ENCODE measurements at places on chromosomes 6 and 20. TPM values are rescaled to one million over a fixed set of nuclear protein-coding genes. Genes with fewer than 3 reads are reported as not detected.
A peak's percentile ranks its signal among the peaks of the same experiment; 100 is the strongest.

GRCh38 chr6:43150051-43150751 lies 20.9 kb upstream of the SRF start:
- DNase-seq = no peak

- no peak for DNase-seq
Measured at GRCh38 chr6:7541175-7542064, at the start of gene DSP. Gene DSP, plus strand, starts transcription at chr6:7541671. Its CDS starts 245 bp downstream, at chr6:7541916.

- no peak for DNase-seq
Measured at GRCh38 chr6:109103942-109104341, 8.6 kb downstream of the CEP57L1 start.

DNA sequence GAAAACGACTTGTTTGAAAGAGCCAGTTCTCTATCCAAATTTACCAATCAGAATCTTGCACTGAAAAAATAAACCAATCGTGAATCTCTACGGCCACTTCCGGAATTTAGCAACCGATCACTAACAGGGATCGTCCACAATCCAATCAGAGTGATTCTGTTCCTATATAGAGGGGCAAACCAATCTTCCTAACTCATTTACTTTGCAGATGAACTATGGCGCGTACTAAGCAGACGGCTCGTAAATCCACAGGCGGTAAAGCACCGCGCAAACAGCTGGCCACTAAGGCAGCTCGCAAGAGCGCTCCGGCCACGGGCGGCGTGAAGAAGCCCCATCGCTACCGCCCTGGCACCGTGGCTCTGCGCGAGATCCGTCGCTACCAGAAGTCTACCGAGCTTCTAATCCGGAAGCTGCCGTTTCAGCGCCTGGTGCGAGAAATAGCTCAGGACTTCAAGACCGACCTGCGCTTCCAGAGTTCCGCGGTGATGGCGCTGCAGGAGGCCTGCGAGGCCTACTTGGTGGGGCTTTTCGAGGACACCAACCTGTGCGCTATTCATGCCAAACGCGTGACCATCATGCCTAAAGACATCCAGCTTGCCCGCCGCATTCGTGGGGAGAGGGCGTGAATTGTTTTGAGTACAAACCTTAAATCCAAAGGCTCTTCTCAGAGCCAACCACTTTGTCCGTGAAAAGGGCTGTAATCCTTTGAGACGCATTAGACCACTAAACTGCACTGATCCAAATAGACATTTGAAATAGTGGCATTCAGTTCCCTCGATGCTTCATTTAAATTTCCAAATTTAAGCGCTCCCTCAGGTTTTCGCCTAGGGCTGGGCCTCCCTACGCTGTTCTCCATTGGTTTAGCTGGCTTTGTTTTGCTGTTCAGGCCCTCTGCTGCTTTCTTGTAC lies 138.0 kb downstream of the HFE start:
- peak; percentile 98 for DNase-seq

DNA sequence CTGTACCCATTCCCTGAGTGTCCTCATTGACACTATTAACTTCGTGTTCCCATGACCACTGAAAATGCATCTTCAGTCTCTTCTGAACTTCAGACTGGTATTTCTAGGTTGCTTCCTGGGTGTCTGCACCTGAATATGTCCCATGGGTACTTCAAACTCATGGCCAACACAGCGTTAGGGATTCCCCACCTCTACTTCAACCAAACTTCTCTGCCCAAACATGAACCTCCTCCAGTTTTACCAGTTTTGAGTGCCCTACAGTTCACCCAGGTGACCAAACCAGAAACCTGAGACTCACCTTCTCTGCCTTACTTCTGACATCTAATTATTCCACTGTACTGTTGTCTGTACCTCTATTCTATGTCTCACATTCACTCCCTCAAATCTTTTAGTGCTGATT lies 99.5 kb upstream of the SUPT3H start:
- no peak for DNase-seq

DNA sequence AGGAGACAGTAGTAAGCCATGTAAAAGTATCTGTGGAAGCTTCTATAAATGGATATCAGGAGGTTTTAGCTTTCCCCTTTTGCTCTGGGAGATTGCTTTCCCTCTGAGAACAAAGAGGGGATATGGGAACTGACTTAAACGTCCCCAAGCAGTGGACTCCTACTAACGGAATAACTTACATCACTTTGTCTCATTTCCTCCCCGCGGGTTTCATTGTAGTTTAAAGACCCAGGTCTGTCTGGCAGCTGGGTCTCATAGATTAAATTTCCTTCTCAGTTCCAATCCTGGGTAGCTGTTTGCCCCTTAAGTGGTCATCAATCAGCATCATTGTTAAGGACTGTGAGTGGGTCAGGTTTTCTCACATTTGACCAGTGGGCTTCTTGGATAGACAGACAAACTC lies 68.7 kb downstream of the PLAGL1 start:
- DNase-seq = no peak

DNA sequence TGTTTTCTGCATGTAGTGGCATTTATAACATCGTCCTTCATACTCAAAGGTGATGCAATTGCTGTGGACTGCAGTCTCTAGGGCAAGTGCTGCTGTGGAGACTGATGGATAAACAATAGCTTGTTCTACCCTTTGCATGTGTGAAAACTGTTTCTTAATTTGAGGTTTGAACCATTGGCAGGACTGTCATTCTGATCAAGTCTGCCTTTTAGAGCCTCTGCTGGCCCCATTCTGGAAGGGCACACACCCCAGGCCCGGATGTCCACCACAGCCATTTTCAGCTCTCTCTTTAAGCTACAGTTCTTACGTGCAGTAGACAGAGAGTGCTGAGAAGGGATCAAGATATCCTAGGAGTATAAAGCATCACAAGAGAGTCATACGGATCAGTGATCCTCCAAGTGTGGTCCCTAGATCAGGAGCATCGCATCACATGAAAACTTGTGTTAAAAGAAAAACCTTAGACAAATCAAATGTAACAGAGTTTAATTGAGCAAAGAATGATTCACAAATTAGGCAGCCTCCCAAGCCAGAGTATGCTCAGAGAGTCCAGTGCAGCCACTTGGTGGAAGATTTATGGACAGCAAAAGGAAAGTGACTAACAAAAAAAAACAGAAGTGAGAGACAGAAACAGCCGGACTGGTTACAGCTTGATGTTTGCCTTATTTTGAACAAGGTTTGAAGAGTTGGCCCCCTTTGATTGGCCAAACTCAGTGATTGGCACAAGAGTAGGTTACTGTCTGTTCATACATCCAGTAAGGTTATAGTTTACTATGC lies 52.0 kb downstream of the FRK start:
- DNase-seq = peak; percentile 80

DNA sequence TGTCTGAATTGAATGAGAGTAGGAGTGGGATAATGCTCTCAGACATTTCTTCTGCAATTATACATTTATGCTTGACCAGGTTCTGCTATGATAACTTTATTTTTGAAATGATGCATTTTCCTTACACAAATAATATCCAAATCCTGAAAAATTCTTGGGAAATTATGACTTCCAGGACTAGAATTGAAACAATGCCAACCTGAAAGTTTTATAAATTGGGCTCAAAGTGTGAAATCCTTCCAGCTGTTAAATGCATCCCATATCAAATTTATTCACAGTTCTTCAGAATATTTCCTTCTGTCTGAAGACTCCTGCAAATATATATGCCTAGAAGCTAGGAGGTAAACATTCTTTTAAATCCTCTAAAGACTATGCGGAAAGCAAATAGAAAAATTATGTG lies 155.7 kb upstream of the EYA4 start:
- DNase-seq = no peak

DNA sequence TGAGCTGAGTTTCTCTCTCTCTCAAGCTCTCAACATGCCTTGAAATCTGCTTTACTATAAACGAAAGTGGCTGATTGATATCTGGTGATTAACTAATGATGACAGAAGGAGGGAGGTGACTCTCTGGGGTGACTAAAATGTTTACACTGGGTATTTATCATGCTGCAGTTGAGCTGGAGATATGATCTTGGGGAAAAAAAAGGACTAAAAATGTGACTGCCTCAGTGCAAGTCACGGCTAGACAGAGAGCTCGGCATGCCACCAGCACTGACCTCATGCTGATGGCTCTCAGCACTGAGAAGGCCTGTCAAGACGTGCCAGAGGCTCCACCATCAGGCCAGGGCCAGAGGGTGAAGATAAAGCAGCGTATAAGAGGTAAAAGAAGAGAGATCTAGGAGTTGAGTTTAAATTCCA lies 103.1 kb upstream of the SPACA1 start:
- peak; percentile 33 for DNase-seq

GRCh38 chr20:50792708-50793574 lies 1.9 kb upstream of the BCAS4 start:
- DNase-seq = peak; percentile 32

DNA sequence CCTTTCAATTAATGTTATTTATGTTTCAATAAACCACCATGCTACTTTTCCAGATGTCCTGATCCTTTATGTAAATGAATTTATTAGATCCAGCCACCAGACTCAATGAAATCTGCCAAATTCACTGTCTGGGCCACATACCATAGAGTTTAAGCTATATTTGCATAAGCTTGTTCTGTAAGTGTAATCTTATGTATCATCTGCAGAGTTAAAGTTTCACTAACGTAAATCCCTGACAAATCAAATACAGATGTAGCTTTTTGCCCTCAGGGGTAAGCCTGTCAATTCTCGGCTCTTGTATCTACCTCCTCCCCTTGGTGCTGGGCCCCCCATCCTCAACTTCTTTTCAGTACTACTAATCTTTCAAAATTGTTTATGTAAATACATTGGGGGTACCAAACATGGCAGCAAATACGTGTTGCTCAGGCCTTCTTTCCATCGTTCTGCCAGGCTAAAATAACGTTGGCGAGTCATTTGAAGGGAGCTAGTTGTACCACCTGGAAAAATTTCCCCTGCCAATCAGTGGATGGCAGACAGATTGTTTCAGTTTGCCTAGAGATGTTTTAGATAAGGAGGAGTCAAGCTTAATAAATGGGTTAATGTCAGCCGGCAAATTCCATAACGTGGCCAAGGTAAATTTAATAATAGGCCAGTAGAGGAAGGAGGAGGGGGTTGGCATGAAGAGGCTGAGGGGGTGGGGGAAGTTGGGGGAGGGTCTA lies 79.6 kb downstream of the RPS12 start:
- no peak for DNase-seq

- DNase-seq = no peak
Measured at GRCh38 chr6:73233048-73233447, 7.8 kb upstream of the KHDC1L start.

DNA sequence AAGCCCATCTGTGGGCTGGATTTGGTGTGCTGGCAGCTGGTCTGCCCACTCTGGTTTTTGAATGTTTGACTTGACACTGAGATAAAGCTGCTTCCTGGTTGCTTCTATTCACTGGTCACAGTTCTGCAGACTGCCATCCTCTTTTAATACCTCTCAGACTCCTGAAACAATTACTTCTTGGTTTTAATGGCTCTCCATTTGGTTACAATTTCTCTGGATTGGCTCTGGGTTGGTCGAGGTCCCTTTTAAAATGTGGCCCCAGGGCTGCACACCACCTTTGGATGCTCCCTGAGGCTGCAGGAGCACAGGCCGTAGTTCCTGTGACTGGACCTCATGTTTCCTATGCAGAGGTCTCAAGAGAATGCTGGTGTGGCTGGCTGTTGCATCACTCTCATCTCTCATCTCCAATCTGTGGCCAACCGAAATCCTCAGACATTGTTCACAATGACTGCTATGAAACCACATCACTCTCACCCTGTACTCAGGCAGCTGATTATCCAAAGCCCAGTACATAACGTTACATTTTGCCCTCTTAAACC lies 98.5 kb downstream of the INSM1 start:
- DNase-seq = peak; percentile 91

DNA sequence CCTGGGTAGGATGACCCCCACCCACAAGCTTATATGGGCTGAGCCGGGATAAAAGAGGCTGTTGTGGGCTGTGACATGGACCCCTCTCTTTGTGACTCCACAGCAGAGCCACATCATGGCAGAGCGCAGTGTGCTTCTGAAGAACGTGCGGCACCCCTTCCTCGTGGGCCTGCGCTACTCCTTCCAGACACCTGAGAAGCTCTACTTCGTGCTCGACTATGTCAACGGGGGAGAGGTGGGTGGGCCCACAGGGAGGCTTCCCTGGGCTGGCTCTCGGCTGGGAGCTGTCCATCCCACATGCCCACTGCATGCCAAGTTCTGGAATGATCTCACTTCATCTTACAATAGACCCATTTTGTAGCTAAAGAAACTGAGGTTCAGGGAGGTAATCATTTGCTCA lies 10.5 kb downstream of the SGK2 start:
- no peak for DNase-seq

GRCh38 chr20:34511891-34512265 lies 4.3 kb upstream of the DYNLRB1 start:
- no peak for DNase-seq

- DNase-seq = no peak
Measured at GRCh38 chr6:79378957-79379356, 144.5 kb upstream of the HMGN3 start.

DNA sequence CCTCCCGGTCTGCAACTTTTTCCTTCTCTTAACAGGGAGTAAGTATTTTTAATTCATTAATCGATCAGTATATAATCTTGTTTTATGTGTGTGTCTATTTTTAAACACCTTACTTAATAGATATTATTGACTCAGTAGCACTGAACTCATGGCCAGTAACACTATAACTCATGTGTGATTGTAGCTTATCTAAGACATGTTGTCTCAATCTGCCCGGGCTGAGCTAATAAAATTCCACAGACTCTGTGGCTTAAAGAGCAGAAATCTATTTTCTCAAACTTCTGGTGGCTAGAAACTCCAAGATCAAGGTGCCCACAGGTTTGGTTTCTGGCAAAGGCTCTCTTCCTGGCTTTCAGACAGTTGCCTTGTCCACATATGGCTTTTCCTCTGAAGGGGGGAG lies 68.8 kb upstream of the TNFAIP3 start:
- DNase-seq = peak; percentile 63

Gene BPIFA1
- polyA plus RNA-seq = not detected

Gene CDH4
- polyA plus RNA-seq = 6.8 TPM

Gene SRMS
- not detected for polyA plus RNA-seq
